ENCODE measurements at places on chromosomes 3 and 15. TPM values are rescaled to one million over a fixed set of nuclear protein-coding genes. Genes with fewer than 3 reads are reported as not detected.

GRCh38 chr3:194685065-194685717 lies 492 bp upstream of the FAM43A start:
- DNase-seq, result no peak

DNA sequence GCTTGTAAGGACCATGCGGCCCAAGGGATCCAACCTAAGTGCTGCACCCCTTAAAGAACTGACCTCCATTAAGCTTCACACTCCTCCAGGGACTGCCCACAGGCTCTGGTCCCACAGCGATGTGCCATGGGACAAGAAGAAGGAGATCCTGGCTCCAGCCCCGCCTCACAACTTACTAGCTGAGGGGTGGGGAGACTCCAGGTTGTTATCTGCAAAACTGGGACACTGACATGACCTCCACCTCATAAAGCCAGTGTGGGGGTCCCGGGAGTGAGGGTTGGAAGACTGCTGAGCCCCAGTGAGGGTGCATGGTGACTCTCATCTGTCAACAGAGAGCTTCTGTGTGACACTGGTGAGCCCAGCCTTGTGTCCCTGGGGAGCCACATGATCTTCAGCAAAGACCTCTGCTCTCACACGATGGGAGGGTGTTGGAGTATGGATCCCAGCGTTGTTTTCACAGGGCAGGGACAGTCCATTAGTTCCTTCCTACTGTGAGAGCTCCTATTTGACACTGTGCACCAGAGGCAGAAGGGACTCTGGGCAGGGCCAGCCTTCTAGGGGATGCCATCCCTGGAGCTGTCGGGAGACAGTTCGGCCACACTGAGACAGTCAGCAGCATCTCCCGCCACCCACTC lies 26.7 kb downstream of the EAF1 start:
- no peak for DNase-seq

- no peak for DNase-seq
These were observed 27.8 kb downstream of the LIPC start for GRCh38 chr15:58459560-58459959.

DNA sequence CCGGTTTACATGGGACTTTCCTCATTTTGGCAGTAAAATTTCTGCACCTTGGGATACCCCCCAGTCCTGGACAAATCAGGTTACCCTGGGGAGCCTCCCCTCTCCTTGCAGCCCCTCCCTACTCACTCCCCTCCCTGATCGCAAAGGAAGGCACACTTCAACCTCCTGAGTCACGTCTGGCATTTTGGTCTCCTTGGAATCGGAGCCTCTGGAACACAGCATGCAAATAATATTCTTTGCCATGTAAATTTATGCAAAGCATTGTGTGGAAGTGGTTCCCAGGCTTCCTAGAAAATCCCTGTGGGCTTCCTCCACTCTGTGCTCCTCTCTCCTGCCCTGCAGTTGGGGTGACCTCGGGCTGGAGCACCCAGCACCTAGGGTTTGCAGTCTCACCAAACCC lies 11.6 kb downstream of the SCN5A start:
- no peak for DNase-seq

Gene AADACL2
- not detected for total RNA-seq

Data from RPMI7951 (cell line).